ENCODE measurements at places on chromosomes 3 and 15.
A peak's percentile ranks its signal among the peaks of the same experiment; 100 is the strongest.

DNA sequence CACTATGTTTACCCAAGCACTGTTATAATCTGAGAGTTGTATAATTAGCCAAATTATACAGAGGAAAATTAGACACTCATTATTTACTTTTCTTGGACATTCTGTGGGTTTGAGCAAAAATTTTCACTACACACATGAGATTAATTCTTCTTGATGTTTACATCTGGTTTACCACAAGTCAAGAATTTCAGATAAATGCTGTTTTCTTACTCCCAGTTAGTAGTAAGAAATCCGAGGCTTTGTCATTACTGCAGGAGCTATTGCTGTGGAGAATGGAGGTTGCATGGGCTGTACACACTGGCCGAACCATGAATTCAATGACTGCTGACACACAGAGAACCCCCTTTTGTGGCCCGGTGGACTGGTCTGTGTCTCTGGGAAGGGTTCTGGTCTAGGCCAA is 207.7 kb upstream of the CFAP20DC start:
- DNase-seq, result no peak

GRCh38 chr3:11386465-11387113 is 114.4 kb downstream of the ATG7 start:
- no peak for DNase-seq

DNA sequence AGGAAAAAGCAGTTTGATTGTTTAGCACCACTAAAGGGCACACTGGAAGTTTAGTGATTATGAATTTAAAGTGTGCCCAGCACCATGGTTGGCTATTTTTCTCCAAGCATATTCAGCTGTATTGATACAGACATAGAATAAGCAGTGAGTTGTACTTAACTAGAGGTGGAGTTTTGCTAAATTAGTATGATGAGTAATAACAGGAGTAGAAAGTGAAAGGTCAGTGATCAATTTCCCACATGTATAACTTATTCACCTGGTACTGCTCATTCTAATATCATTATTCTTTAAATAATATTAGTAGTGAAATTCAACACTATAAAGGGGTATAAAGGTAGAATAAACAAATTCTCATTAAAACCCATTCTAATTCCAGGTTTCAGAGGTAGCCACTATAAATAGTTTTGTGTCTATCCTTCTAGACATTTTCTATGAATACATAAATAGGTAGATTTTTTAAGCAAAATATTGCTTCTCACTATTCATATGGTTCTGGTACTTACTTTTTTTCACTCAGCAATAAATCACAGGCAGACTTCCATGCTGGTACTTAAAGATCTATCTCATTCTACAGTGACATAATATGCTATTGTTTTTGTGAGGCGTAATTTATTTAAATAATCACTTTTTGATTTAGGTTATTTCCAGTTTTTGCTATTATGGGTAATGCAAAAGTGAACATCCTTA is 732.9 kb downstream of the VGLL3 start:
- DNase-seq, result no peak

DNA sequence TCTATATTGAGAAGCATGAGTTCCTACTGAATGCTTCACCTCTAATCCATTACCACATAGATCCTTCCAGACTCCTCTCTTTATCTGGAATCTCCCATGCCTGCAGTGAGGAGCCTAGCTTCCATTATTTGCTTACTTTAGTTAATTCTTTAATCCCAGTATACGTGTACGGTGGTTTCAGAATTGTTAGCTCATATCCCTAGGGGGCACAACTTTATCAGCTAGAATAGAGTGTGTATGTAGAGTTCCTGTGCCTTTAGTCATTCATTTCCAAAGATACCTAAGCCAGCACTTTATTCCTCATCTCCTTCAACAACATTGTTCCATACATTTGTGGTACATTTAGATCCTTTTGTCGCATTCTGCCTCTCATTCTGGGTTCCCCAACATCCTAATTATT is 226.0 kb downstream of the TJP1 start:
- no peak for DNase-seq

DNA sequence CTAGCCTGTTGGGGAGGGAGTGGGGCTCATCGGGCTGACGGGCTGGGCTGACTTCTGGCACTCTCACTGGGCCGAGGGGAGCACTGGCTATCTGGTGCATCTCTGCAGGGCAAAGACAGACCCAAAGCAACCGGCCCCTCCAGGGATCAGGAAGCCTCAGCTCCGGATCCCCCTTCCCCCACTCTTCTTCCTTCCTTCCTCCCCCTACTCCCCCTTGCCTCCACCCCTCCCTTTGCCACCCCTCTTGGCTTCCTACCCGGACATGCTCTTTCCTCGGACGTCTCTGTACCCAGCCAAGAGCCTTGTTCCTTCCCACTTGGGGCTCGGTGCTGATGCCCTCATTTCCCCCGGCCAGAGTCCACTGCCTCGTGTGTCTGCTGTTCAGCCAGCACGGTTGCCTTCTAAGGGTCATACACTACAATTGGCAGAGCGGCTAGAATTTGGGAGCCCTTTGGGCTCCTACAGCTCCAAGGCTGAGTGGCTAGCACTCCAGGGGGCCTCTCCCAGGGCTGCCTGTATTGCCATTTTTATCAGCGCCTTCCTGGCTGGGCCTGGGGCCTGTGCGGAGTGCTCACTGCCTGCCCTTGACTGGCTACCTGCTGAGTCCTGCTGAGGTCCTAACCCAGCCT is 10.9 kb downstream of the SEMA3F start:
- no peak for DNase-seq

GRCh38 chr3:134364061-134364935 is 9.9 kb downstream of the AMOTL2 start:
- no peak for DNase-seq

DNA sequence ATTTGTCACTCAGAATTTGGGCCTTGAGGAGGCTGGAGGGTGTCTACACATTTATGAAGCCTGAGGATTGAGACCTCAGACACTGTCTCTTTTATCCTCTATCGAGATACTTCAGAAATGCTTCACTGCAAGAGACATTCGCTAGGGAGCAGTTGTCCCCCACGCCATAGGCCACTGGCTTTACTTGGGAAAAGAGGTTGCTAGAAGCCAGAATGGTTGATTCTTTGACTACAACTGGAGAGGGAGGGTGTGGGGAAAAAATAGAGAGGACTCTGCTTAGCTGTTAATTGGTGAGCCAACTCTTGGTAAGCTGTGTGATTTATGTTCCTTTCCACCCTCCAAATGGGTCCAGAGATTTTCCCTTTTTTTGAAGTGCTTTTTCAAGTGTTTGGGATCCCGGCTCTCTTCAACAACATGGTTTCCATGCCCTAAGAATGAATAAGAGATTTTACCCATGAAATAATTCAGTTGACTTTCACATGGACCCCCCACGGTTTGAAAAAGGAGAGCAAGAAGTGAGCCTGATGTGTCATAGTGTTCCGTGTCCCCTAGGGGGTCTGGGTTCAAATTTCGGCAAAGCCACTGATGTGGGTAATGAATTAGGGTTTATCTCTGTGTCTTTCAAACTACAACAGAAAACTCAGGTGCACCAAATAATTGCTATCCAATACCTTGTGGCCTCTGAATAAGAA is 2.7 kb downstream of the BOC start:
- no peak for DNase-seq

DNA sequence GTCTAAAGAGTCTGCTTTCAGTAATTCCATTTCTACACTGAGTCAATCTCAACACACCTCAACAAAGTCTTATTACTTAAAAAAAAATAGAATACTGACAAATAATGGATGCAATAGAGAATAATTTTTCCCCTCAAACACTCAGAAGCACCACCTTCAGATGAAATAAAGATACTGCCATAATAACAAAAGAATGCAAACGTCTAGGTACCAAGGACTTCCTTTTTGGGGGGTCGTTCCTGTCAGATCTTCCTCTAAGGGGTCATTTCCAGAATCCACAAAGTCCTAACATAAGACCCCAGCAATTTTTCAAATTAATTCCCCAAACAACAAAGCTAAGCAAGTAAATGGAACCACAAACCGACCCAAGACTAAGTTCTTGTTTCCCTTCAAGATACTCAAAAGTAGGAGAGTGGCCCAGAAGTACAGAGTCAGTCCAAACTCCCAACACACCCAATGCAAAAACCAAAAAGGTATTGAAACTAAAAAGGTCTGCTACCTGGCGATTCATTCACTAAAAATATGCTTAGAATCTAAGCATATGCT is 1.3 kb downstream of the RYK start:
- DNase-seq, result no peak

- DNase-seq, result no peak
These were observed 503.5 kb downstream of the MAGI1 start for GRCh38 chr3:65535260-65535659.

- no peak for DNase-seq
These were observed 113.1 kb downstream of the TIGIT start for GRCh38 chr3:114406922-114407321.

GRCh38 chr3:129603561-129603942 is 2.9 kb downstream of the PLXND1 start:
- DNase-seq, result no peak

GRCh38 chr3:128011140-128011539 is 41.1 kb upstream of the SEC61A1 start:
- no peak for DNase-seq

DNA sequence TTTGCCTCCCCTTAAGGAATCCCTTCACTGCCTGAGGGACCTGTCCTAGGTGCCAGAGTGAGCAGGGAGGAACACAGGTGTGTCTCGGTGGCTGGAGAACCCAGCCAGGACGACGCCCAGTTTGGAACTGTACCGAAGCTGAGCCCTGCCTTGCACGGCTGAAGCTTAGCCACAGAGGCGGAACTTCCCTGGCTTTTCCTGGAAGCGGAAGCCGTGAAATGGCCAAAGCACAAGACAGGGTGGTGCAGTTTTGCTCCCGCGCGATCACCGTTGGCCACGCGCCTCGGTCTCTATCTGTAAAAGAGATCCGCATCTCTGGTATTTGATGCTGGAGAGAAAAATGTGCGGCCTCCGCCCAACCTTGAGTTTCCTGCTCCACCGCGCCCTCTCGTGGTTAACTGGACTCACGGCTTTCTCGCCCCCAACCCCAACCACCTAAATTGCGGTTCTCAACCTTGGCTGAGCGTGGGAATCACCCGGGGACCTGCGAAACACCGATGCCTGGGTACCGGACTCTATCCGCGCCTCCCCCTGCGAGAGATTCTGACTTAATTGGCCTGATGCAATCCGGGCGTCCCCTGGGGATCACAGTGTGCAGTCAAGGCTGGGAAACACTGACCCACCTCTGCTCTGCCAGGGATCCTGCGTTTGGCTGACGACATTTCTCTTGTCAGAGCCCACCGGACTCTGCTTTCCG is 70.7 kb upstream of the ABHD2 start:
- peak; percentile 79 for DNase-seq

DNA sequence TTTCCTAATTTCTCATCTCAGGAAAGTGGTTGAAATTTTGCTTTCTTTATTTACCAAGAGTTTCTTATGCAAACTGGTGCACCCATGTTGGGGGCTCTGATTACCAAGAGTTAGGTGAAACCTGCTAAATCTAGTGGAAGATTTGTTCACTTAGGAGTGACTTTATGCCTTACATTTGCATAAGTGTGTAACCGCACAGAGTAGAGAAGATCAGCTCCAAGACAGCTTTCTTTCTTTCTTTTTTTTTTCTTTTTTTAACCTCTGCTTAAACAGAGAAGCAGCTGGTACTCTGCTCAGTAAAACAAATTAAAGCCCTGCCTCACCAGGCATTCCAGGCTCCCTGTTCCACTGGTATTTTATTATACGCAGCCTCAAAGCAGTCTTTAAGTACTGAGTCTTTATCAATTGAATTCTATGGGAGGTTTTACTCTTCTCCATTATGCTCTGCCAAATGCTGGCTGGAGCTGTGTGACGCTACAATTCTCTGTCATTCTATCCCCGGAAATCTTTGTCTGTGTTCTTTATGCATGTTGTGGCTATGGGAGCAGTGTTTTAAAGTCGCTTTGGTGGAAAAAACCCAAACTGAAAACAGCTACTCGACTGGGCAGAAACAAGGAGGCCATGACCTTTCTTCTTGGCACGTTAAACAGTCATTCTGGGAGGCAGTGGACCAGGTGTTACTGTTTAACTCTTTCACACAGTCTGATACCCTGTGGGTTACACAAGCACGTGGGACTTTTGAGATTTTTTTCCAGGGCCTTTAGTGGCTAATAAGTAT is 55.2 kb upstream of the GBE1 start:
- no peak for DNase-seq

- DNase-seq, result no peak
These were observed 152.2 kb upstream of the MEIS2 start for GRCh38 chr15:37252530-37252929.

GRCh38 chr3:195080125-195080524 is 190.8 kb downstream of the XXYLT1 start:
- no peak for DNase-seq

DNA sequence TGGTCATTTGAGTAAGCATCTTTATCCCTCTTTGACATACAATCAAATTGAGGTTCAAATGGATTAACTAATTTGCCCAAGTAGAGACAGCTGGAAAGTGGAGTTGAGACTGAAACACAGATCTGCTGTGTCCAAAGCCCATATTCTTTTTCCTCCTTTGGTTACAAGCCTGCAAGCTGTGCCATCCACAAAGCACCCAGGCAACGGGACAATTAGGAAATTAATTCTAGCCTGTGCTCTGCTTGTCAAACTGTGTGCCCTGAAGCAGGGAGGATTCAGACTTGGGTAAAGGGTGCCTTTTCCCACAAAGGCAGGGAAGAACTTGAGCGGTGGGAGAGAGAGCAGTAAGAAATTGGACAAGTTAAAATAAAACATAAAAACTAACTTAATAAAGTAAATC is 127.9 kb downstream of the DTWD1 start:
- DNase-seq, result no peak

DNA sequence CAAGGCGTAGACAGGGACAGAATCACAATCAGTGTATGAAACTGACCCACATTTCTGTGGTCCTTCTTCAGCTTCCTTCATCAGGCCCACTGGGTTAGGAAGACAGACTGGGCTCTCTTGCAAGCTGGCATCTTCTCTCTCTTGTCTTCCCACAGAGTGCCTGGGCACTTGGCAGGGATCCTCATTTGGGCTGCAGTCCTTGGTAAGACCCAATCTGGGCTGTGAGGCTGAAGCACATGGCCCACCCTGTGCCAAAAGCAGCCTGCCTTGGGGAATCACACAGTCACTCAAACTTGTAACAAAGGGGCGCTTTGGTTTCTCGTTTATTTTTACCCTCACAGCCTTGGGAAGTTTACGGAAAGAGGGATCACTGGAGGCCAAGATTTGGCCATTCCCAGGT is 8.2 kb upstream of the EPHB3 start:
- no peak for DNase-seq

DNA sequence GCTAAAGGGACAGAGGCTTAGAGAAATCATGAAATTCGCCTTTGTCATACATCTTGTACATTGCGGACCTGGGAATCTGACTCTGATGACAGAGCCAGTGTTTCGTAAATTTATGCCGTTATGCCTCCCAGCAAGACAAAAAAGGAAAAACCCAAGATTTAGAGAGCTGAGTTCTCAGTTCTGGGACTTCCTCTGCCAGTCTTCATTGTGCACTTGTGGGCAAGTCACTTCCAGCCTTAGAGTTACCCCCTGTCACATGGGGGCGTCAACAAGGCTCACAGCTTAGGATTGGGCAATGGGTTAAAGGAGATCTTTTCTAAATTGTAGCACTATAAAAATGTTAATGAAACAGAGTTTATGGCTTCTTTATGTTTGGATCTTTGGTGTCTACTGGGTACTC is 41.9 kb upstream of the MITF start:
- DNase-seq, result no peak
